ENCODE measurements at places on chromosomes 11 and 22. TPM values are rescaled to one million over a fixed set of nuclear protein-coding genes. Genes with fewer than 3 reads are reported as not detected.

TRIM66 gene
- 17.6 TPM for total RNA-seq

MFRP gene
- total RNA-seq, result not detected

SLC25A1 gene
- 28.2 TPM for total RNA-seq

GRCh38 chr11:130979386-130979972 lies 63.2 kb upstream of the SNX19 start:
- no peak overlapping the region for H3K4me3 ChIP-seq
- no peak for DNase-seq
- H3K4me1 ChIP-seq, result no peaks in the 10 kb centered on the region

GRCh38 chr22:38401336-38402084 lies 53.5 kb downstream of the KCNJ4 start:
- no peaks in the 10 kb centered on the region for H3K27me3 ChIP-seq
- no peak overlapping the region for H3K4me3 ChIP-seq
- H3K36me3 ChIP-seq, result no peaks in the 10 kb centered on the region
- no peak for DNase-seq

All from sigmoid colon (tissue), 7 donors.